Fibroblast of skin of right quadriceps (primary cell): ENCODE measurements at places on chromosomes 13 and 19.

- DNase-seq, result no peak
Measured at GRCh38 chr19:35397064-35397463, 26.2 kb downstream of the GPR42 start.

GRCh38 chr19:1058112-1058511, 8.9 kb upstream of the ARHGAP45 start:
- no peak for DNase-seq

DNA sequence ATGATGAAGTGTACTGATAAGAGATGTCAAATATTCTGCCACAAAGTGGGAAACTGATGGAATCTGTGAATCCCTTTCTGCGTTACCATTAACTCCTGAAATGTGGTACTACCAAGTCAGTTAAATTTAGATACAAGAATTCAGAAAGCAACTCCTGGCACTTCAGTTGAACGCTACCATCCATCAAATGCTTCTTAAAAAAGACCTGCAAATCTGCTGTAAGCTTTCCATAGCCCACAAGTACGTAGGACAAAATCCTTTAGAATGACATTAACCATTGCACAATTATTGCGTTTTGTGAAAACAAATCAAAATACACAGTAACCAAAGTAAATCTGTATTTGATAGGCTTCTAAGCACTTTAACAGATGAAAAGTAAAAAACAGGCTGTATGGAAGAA, 5.4 kb downstream of the SMAD9 start:
- no peak for DNase-seq

DNA sequence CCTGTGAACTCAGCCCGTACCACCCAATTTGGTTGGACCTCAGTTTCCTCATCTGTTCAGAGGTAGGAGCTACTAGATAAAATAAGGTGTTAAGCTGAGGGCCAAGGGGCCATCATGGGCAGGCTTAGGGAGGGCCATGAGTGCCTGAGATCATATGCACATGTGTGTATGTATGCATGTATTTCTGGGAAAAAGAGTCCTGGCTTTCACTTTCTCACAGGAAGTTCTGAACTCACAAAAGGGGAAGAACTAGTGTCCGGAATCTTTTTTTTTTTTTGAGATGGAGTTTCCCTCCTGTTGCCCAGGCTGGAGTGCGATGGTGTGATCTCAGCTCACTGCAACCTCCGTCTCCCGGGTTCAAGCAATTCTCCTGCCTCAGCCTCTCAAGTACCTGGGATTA, 18.9 kb downstream of the TGFB1 start:
- no peak for DNase-seq

GRCh38 chr13:33547035-33547434, 261.5 kb upstream of the STARD13 start:
- no peak for DNase-seq
